ENCODE measurements at places on chromosomes 11 and 22.

DNA sequence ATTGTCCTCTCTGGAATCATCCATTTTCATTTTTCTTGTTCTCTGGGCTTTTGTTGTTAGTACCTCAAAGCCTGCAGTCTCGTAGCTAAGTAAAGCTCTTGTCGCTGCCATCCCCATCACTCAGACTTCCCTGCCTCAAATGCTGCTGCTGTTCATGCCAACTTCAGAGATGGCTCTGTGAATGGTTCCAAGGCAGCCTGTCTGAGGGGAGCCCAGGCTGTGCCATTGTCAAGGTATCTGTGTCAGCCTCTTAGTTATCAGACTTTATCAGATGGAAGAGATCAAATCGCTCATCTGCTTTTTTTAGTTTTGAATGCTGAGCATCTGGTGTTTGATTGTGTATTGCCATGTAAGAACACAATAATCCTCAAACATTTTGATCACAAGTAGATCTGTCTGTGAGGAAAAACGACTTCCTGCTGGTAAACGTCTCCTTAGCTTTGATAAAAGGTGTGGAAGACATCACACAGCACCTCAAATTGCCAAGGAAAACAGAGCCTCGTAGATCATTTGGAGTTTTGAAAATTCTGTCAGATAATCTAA is 304.2 kb upstream of the ZC3H12C start:
- no peak for DNase-seq

DNA sequence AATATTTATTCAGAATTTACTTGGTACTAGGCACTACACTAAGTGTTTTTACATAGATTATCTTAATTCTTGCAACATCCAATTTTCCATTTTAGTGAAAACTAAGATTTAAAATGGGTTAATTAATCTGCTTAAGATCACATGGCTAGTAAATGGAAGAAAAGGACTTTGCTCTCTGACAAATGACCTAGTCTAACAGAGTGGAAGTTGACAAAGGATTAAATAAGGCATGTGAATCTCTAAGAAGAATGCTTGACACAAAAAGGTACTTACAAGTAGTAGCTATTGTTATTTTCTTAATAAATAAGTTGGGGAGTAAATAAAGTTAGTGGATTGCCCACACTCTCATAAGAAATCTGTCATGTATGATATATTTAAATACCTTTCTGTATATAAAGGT is 584.8 kb downstream of the DLG2 start:
- no peak for DNase-seq

- no peak for DNase-seq
Measured at GRCh38 chr11:108780119-108780518, 115.2 kb downstream of the DDX10 start.

DNA sequence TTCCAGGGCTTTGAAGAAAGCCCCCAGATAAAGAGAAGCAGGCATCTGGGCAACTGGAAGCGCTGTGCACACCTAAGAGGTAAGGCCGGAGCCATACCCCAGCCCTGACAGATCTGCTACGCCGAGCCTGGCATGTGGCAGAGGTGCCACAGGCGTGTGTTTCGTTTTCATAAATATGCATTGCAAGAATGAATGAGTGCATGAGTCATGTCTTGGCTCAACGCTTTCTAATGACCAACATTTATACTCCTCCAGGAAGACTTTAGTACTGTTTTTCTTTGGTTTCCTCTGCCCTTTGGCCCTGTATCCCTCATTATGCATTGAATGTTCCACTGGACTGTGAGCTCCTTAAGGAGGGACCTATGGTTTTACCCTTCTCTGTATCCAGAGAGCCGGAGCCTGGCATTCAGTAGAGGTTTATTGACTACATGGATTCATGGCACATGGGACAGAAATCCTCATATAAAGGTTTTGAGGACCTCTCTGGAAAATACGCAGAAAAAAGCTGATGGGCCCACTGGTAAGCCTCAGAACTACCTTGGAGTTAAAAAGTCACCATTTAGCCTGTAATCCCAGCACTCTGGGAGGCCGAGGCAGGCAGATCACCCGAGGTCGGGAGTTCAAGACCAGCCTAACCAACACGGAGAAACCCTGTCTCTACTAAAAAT is 38.9 kb upstream of the CSNK2A3 start:
- peak; percentile 85 for DNase-seq

DNA sequence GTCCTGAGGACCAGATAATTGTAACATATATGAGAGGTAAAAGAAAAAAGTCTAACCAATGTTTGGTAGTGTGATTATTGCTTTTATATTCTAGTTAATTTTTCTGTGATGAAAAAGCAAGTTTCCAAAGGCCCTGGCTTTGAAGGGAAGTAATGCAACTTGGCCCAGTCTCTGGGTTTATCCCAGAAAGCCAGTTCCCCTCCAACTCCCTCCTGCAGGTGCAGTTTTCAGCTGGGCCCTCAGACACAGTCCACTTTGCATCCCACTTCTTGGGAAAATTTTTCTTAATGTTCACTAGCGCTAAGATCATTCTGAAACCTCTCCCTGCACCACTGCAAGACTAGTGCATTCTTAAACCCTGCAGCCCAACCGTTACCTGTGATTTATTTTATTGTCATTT is 586.8 kb downstream of the NTM start:
- no peak for DNase-seq

DNA sequence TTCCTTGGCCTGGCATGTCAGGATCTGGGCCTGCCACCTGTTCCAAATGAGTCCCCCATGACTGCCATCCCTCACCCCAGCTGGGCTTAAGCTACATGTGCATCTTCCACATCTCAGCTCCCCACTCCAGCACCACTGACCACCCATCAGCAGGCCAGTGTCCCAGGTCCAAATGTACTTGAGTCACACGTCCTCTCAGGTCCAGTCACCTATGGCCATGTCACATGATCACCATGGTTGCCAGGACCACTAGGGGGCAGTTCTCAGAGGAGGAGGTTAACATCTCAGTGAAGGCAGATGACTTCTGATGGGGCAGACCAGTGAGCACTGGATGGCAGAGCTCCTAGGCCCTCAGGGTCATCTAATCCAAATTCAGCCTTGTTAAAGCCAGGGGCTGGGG is 41.9 kb upstream of the WNT11 start:
- DNase-seq: no peak

DNA sequence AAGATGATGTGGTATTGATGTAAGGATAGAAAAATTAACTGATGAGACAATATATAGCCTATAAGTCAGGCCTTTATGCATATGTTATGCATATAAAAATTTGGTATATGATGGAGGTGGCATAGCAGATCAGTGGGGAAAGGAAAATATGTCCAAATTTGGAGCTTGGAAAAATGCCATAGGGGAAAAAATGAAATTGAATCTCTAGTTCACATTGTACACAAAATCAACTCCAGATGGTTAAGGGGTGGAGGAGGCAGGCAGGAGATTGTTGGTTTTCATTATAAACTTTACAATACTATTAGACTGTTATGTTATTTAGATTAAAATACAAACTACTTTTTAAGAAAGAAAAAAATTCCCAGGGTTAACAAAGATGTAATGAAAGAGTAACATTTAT is 15.1 kb upstream of the CD3E start:
- peak; percentile 3 for DNase-seq

Data from fibroblast of the aortic adventitia (primary cell).